ENCODE measurements at places on chromosomes 1 and 21.

DNA sequence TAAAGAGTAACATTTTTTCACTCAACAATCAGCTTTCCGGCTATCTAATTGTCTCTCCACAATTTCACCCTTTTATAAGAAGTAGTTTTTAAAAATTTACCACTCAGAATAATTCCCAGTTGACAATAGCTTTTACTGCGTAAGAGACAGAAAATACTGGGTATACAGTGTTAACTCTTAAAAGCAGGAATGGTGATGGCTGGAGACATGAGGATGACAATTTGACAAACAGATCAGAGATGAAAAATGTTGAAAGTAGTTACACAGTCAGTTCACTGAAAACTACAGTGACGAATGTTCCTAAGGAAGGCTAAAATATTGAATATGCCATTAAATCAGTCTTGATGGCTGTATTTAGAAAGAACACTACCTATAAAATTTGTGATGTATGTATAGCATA, 1146.8 kb upstream of the B3GALT2 start:
- H3K27ac ChIP-seq = no peak overlapping the region
- no peak for DNase-seq
- H3K36me3 ChIP-seq = no peaks in the 10 kb centered on the region
- H3K4me3 ChIP-seq = no peak overlapping the region
- no peaks in the 10 kb centered on the region for H3K27me3 ChIP-seq

DNA sequence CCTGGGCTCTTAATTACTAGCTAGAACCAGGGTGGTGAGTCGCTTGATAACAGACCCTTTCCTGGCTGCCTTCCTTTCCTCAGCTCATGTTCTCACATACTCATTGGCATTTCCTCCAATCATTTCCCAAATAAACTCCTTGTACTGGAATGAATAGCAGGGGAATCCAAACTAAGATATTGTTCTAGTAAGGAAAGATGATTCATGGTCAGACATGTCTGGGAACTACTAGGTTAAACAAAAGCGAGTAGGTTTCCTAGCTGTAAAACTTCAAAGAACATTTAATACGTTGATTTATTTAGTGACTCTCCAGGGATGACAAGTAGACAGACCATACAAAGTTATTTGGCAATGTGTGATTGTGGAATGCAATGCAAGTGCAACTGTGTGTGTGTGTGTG, 121.2 kb upstream of the KCNJ6 start:
- H3K36me3 ChIP-seq = no peaks in the 10 kb centered on the region
- H3K4me3 ChIP-seq = no peak overlapping the region
- peaks cover 15% of the 10 kb centered on the region for H3K4me1 ChIP-seq
- DNase-seq = no peak

- H3K36me3 ChIP-seq = peaks cover 5% of the 10 kb centered on the region
- H3K27ac ChIP-seq = peak overlapping the region; percentile 76
- peaks cover 5% of the 10 kb centered on the region for H3K27me3 ChIP-seq
- H3K4me3 ChIP-seq = peak overlapping the region; percentile 95
- H3K4me1 ChIP-seq = peaks cover 34% of the 10 kb centered on the region
Observed at GRCh38 chr1:41240781-41241353, 1.2 kb downstream of the SCMH1 start.

- H3K4me1 ChIP-seq = peaks cover 51% of the 10 kb centered on the region
- DNase-seq = no peak
- H3K27ac ChIP-seq = peak overlapping the region; percentile 96
- H3K36me3 ChIP-seq = peaks cover 11% of the 10 kb centered on the region
Observed at GRCh38 chr1:27154469-27154990, 395 bp downstream of the SLC9A1 start.

Measured in endothelial cell (in vitro differentiated cells).